Kidney tubule cell (primary cell): ENCODE measurements at places on chromosomes 4 and X.

DNA sequence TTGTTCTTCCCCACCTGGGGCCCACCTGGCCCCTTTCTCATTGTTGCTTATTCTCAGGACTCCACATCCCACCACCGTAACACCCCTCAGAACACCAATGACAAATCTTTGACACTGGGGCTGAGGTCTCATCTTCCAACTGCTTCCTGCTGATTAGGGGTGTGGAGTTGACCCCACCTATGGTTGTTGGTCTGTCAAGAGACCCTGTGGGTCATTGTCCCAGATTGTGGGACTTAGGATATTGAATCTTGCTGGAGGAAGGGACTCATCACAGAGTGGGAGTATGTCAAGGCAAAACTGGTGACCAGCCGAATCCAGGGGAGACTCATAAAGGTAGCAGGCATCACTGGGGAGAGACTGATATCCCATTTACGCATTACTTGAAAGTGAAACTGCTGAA, 140.2 kb upstream of the PLAC1 start:
- no peak for DNase-seq

DNA sequence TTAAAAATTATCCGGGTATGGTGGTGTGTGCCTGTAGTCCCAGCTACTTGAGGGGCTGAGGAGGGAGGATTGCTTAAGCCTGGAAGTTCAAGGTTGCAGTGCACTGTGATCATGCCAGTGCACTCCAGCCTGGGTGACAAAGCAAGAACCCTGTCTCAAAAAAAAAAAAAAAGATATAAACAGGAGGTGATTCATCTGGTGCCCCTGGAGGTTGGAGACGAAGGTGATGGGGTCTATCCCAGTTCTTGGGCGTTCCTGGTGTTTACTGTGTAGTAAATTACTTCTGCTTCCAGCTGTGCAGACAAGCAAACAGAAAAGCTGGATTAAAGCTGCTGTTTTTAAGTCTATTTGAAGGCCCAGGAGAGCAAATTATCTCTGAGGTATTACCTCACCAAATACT, 19.9 kb downstream of the GPKOW start:
- no peak for DNase-seq

DNA sequence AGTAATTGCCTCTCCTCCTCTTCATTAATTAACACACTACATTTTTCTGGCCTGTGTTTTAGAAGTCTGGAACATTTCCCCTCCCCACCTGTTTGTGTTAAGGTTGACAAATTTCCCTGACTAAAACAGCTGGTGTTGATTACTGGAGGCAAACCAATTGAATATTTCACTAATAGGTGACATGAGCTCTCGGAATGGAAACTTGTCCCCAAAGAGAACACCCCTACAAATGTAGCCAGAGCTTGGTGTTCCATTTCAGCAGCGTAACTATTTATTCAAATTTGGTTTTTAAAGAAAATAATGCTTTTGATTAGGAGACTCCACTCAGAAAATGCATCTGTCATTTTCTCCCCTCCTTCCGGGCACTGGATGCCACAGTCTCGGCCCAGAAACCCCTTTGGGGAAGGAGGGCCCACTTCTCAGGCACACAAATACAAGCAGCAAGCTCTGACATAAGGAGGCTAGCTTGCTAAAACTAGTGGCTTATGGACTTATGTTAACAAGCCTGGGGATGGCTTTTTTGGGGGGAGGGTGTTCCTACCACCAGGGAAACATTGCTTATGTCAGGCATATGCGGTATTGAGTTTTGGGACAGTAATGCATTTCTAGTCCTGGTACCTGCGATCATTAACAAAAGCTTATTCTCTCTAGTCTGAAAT, 2.2 kb downstream of the RNF150 start:
- DNase-seq: no peak

- DNase-seq: peak; percentile 53
Measured at GRCh38 chrX:107146670-107147069, 28.0 kb upstream of the RBM41 start.

- peak; percentile 43 for DNase-seq
Measured at GRCh38 chr4:172826346-172826745, 342.3 kb upstream of the GALNT7 start.

GRCh38 chr4:111296466-111296865, 673.6 kb upstream of the PITX2 start:
- no peak for DNase-seq

DNA sequence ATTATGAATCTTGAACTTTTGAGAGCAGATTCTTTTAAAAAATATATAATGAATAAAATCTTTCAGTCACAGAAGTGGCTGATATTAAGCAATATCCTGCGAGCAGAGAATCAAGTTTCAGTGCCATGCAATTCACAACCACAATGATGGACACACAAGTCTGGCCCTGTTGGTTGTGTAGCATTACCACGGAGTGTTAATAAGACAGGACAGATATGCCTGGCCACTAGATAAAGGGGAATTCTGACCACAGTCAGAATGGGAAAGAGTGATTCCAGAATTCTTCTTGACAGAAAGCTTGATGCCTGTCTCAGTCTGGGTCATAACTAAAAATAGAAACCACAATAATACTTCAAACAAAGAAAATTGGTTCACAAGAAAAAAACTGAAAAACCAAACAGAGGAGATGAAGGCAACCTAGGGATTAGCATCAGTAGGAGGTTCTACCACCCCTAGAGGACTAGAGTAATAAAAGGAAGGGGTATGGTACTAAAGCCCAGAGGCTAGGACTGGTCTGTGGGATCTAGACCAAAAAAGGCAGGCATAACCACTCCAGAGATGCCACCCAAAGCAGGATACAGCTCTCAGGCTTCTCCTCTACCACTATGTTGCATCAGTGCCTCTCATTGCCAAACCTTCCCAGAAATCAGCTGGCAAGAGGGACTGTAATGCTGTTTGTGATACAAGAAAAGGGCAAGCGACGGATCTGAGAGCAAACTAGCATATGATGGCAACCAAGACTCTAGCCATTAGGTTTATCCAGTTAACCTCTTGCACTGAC, 59.0 kb downstream of the RNF150 start:
- no peak for DNase-seq

GRCh38 chrX:46620505-46620904, 46.9 kb downstream of the CHST7 start:
- DNase-seq: no peak

DNA sequence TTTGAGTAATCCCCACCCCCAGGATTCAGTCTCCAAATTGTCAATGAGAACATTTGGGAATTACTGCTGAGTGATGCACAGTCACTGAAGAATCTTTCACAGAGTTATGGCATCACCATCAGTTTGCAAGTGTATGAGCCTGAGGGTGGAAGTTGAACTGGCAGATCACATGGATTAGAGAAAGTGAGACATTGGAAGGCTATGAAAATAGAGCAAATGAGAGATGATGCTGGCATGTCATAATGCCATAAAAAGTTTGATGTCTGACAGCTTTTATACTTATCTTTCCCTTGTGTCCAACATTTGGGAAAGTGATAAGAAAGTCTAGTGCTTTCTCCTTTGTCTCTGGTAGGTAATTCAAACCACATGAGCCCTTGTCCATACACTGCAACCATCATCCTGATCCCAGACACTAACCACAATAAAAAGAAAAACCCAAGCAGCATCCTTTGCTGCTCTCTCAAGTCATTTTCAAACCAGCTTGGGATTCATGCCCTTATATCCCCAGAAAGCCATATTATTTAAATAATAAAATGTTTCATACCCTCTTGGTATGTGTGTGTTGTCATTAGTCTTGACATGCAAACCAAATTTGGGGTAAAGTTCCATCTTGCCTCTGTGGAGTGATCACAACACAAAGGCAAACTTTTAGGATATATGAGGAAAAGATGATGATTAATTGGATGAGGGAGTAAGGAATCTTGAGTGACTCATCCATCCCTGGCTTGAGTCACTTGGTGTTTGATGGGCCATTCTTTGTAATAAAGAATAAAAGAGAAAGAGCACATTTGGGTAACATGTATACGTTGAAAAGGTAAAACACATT, 438.9 kb downstream of the GRXCR1 start:
- DNase-seq: peak; percentile 79

- peak; percentile 4 for DNase-seq
Measured at GRCh38 chr4:172688534-172688933, 480.1 kb upstream of the GALNT7 start.

DNA sequence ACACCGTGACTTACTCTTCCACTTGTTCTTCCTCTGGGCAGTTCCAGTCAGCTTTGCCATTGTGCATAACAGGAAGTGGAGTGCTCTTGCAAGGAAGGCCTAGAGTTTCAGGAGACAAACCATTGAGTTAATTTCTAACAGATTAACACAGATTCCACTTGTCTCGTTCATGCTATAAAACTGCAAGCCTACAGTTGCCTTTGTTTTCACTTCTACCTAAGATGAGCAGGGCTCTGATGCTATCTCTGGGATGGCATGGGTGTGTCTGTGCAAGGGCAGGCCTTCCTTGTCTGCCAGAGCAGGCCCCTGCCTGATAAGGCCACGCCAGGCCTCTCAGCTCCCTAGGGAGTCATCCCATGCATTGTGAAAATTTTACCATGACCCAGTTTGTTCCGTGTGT, 67.7 kb upstream of the PGRMC2 start:
- peak; percentile 96 for DNase-seq

DNA sequence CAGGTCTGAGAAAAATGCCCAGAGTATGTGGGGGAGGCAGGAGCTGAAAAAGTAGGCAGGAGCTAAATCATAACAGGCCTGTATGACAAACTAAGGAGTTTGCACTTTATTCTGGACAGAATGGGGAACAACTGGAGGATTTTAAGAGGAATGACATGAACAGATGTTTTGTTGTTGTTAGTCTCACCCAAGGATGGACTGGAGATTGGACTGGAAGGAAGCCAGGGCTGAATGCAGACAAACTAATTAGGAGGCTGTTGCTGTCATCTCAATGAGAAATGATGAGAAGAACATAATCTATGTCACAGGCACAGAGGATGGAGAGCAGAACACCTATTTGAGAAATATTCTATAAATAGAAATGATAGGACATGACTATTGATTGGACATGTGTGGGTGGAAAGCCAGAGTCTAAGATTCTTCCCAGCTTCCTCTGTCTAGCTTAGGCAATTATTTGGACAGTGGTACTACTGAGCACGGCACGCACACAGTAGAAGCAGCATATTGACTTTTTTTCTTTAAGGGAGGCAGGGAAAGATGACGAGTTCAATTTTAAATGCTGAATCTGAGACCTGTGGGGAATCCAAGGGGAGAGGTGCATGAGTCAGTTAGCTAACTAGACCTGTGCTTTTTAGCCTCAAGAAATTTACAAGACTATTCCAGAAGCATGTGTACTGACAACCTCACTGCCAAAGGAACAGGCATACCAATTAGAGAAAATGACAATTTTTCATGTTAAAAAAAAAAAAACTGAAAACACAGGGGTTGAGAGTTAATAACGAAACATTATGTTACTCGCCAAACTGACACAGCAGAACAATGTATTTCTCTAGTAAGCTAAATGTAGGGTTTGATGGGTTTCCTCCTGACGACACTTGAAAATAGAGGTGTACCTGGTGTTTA, 963 bp upstream of the USO1 start:
- peak; percentile 67 for DNase-seq

DNA sequence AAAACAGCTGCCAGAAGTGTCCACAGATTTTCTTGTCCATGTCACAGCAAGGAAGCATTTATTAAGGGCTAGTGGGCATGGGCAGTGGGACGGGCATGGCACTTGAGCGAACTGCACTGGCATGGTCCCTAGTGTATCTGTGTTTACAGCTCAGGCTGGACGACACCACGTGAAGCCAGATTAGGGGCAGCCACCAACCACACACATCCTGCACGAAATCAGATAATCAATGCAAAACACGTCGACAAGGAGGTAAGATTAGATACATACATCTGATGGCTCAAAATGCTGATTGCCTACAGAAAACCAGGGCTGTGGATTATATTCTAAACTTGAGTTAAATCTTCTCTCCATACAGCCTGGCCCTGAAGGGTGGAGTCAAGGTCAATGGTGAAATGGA, 103.8 kb upstream of the ATP6AP2 start:
- DNase-seq: no peak

DNA sequence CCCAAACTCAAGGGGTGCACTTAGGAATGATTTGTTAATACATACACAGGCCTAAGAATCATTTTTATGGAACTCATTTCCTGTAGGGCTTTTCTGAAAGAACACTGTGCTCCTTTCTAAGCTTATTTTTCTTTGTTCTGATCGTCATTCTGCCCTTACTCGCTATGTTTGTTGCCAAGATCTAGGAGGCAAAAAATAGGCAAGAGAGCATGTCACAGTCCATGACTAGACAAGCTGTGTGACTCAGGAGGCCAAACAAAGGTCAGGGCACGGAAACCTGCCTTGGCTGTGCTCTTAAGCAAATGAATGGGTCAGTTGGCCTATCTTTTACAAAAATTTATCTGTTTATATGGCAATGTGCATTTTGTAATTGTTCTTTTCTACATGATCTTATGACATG, 42.5 kb upstream of the C1GALT1C1 start:
- peak; percentile 84 for DNase-seq

DNA sequence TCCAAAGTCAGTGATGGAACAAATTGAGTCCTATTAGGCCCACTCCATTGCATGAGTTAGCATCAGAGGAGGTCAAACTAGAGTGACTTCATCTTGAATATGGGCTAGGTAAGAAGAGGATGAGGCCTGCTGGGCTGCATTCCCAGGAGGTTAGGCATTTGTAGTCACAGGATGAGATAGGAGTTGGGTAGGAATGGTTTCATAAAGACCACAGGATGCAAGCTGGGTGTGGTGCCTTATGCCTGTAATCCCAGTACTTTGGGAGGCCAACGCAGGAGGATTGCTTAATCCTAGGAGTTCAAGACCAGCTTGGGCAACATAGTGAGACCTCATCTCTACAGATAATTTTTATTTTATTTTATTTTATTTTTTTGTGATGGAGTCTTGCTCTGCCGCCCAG, 26.8 kb downstream of the PDGFRA start:
- no peak for DNase-seq

GRCh38 chr4:113397114-113397701, 347.8 kb downstream of the ANK2 start:
- peak; percentile 70 for DNase-seq

DNA sequence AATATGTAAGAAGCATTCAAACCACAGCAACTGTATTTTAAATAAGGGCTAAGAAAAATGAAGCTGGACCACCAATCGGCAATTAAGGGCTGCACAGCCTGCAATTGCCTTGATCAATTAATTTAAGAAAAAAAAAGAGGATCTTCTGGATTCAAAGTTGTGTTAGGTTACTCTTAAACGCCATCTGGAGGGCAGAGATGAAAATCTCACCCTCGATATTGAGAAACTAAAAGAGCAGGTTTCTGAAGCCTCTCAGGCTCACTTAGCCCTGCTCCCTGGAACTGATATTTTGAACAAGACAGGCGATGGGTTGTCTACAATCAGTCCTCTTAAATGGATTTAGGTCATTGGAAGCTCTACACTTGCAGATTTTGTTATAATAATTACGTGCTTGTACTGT, 579.4 kb downstream of the GRXCR1 start:
- DNase-seq: no peak

- DNase-seq: peak; percentile 66
Measured at GRCh38 chrX:103847174-103847870, 15.3 kb upstream of the RAB9B start.

GRCh38 chrX:21476909-21477308, 102.7 kb downstream of the CNKSR2 start:
- no peak for DNase-seq

- DNase-seq: no peak
Measured at GRCh38 chrX:134186362-134187121, 50.4 kb upstream of the CCDC160 start.

GRCh38 chr4:26325191-26325590, 4.4 kb downstream of the RBPJ start:
- DNase-seq: peak; percentile 37
